ENCODE measurements at places on chromosomes 5 and 9.

- DNase-seq = no peak
Observed at GRCh38 chr5:30878746-30879145, 314.7 kb upstream of the CDH6 start.

- no peak for DNase-seq
Observed at GRCh38 chr9:100584951-100585350, 7.1 kb downstream of the CAVIN4 start.

DNA sequence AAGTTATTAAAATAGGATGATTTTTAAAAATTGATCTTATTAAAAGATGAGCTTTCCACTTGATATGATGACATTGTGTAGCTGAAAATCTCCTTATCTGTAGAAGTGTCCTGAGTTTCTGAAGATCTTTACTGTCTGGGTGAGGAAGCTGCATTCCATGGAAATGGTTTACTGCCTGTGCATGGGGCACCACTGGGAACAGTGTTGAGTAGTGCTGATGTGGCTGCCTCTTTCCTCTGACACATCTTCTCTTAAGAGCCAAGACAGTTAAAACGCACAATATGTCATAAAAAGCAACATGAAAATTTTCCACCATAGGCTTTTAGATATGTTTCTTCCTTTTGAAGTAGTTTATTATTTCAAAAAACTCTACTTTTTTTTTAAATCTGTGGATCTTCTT lies 24.6 kb downstream of the SECISBP2 start:
- no peak for DNase-seq

DNA sequence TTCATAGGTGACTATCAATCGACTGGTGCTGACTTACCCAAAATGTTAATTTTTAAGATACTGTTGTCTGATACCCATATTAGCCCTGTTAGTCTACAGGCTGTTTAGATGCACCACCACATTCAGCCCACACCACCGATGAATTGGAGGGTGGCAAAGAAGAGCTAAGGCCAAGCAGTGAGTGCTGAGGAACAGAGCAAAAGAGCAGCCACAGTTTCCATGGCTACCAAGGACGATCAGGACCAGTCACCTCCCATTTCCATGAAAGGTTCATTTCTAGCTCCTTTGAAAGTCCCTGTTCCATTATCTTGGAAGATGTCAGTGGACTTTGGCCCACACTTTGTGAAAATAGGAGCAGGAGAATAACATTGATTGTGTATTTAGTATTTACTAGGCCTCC lies 362.9 kb downstream of the TRIM32 start:
- no peak for DNase-seq

- no peak for DNase-seq
Observed at GRCh38 chr9:33170464-33171415, 3.6 kb upstream of the B4GALT1 start.

GRCh38 chr9:15352306-15352705 lies 45.3 kb upstream of the TTC39B start:
- no peak for DNase-seq

DNA sequence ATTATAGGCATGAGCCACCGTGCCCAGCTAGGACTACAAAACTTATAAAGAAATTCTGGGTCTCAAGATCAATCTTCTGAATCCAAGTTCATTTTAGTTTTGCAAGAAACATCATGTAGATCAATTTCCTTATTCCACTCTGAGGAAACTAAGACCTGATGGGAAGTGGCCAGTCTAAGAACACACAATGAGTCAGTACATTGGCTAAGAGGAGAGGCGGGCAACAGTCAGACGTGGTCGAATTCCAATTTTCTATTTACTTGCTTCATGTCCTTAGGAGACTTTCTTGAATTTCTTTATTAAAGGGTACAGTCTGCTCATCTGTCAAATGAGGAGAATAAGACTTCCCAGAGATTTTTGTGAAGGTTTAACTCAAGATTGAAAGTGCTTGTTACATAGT lies 432.1 kb upstream of the BRINP1 start:
- DNase-seq = no peak
